ENCODE measurements at places on chromosomes 4 and X. TPM values are rescaled to one million over a fixed set of nuclear protein-coding genes. Genes with fewer than 3 reads are reported as not detected.

DNA sequence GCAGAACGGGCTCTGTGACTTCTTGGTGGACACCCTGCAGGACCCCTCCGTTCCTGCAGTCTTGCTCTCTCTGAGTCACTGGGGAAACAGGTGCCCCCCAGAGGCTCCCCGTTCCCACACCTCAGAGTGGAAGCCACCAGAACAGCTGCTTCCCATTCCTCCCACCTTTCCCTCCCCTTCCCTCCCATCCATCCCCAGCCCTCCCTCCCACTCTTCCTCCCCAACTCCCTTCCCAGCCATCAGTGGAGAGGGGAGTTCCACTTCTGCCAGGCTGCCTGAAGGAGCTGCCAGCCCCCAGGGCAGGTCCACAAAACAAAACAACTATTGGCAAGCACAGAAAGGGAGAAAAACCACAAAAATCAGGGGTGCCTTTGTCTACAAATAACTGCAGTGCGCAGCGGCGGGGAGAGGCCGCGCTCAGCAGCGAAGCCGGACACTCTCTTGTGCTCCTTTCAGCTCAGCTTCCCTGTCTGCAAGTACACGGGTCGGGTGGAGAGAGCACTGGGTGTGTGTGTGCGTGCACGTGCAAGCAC, 8.1 kb downstream of the SSR4 start:
- no peak overlapping the region for H3K4me3 ChIP-seq
- no peak for DNase-seq
- H3K4me1 ChIP-seq: no peaks in the 10 kb centered on the region
- no peaks in the 10 kb centered on the region for H3K27me3 ChIP-seq

Gene CORIN
- total RNA-seq: 0.20 TPM

Gene LEF1
- total RNA-seq: 16.6 TPM

Gene IBSP
- not detected for total RNA-seq

Gene RASL11B
- total RNA-seq: 5.1 TPM

DNA sequence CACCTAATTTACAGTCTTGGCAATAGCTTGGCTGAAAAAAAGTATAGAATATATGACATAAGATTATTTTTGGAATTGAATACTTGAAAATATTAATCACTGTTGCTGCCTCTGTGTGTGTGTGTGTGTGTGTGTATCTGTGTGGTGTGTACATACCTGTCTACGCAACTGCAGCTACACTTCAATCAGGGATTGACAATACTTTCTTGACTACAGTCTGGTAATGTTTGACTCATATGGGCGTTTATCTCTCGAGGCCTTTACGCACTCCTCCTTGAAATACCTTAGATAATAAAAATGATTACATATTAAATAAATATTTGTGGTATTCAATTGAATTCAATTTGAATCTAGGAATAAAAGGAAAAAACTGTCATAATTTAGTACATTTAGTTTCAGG, 565.2 kb downstream of the PCDH18 start:
- DNase-seq: no peak
- no peaks in the 10 kb centered on the region for H3K36me3 ChIP-seq
- no peaks in the 10 kb centered on the region for H3K27me3 ChIP-seq
- H3K4me3 ChIP-seq: no peak overlapping the region
- H3K4me1 ChIP-seq: no peaks in the 10 kb centered on the region

DNA sequence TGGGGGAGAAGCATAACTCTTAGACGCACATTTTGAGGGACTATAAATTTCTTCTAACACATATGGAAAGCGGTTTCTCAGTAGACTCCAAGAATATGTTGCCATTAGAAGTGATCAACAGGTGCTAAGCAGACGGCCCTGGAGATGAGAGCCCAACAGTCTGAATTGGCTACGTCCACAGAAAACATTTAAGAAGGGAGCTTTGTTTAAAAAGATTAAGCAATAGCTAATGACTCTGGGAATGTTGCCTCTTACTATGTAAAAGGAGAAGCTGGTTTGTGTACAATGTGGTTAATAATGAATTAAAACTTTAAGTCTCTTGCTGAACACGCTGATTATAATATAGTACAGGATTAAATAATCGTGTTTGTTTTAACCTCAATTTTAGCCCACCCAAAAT, 399.5 kb downstream of the SMARCA1 start:
- H3K36me3 ChIP-seq: no peaks in the 10 kb centered on the region
- no peak overlapping the region for H3K4me3 ChIP-seq
- no peaks in the 10 kb centered on the region for H3K27me3 ChIP-seq
- DNase-seq: no peak
- no peak overlapping the region for H3K27ac ChIP-seq

Gene F11
- not detected for total RNA-seq

Data from astrocyte (in vitro differentiated cells and primary cell).